ENCODE measurements at places on chromosomes 5 and 9.
A peak's percentile ranks its signal among the peaks of the same experiment; 100 is the strongest.

- peak; percentile 20 for DNase-seq
Observed at GRCh38 chr5:115309751-115310370, 13.4 kb upstream of the CCDC112 start.

GRCh38 chr9:94135222-94135621 lies 51.0 kb downstream of the PTPDC1 start:
- no peak for DNase-seq

DNA sequence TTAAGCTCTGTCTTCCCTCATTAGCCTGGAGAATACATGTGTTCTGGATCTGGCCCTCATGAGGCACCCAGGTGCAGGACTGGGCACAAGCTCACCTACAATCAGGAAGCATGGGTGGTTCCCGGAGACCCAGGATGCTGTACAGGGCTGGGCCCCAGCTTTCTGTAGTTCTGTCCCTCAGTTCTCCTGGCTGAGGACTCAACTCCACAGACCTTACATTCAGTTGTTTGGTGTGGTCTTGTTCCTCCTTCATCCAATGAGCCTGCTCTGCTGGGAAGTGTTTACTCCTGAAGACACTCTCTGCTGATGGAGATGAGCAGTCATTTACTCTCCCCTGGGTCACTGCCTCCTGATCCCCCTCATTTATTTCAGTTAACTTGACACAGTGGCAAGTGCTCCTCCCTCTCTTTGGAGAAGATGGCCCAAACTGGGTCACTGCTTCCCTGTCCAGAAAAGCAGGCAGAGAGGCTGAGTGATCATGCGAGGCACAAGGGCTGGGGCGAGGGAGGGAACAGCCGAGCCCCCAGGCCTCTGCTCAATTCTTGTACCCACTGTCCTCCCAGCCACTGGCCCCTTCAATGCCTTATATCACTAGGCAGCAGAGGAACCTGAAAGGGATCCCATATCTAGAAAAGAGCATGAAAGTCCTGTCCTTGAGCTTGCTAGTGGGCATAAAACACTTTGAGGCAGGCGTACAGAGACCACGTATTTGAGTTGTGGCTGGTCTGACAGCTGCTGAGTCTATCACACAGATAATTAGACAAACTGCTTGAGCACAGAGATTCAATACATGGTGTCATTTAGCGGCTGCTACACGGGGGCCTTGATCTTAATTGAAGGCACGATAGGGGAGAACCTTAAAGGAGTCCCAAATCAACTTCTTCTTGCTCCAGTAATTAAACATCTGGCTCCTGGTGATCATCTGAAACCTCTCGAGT lies 221.7 kb downstream of the FSTL4 start:
- no peak for DNase-seq

DNA sequence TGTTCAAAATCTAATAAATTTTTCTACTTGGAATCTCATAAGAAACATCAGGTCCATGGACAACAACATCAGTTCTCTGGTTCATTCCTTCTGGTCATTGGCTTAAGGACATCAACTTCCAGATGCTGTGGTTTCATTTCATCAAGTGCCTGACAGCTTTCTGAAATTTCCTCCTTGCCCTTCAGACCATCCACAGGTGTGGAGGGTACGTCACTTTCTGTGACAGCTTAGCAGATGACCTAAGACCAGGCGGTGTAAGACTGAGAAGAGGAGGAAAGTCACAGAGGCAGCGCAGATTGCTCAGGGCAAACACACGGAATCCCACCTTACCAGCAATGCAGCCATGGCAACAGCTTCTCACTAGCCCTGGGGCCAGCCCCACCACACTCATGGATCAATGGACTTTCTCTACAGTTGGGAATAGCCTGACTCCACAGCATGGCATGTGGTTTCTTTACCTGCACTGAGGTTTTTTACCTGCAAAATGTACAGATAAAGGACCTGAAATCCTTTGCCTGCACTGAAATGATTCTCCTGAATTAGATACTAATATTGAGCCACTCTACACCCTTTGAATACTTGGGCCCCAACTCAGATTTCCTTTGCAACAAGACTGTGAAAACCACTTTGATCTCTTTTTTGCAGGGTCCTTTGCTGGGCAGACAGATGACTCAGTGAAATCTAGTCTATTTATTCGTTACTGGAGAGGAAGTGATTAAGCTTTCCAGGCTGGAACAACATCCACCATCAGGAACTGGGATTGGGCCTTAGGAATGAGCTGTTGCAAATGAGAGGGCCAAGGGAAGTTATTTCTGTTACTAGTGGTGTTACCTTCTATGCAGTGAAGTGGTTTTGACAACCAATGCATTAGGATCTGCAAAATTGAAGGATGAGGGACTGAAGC lies 26.9 kb downstream of the TICAM2 start:
- peak; percentile 18 for DNase-seq

DNA sequence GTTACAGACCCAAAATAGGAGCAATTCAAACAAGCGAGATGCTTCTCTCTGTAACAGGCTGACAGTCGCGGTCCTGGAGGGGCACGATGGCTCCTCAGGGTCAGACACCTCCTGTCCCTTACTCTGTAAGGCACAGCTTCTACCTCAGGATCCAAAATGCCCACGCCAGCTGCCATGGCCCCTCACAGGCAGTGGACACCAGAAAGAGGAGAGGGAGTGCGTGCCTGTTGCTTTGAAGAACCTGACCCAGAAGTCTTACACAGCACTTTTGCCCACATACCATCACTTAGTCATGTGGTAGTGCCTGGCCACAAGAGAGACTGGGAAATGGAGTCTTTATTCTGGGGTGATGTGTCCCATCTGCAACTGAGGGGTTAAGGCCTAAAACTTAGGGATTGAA lies 11.6 kb upstream of the ABL1 start:
- DNase-seq = no peak

DNA sequence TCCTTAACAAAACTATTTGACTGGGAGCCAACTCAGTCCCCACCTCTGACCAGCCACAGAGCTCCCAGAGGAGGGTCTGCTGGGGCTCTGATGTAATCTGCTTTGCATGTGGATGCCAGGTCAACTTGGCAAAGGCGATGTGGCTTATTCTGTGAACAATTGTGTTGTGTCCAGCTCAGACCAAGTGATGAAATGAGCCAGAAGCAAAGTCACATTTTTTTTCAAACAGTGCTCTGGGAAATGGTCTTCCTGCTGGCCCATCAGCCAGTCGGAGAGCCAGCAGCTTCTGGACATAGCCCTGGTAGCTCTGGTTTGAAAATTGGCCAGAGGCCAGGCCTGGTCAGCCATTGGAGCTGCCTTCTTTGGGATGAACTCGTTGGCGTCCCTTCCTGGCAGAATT lies 86.5 kb downstream of the ANGPTL2 start:
- DNase-seq = no peak

GRCh38 chr9:90871327-90871935 lies 69.8 kb downstream of the SYK start:
- DNase-seq = no peak

DNA sequence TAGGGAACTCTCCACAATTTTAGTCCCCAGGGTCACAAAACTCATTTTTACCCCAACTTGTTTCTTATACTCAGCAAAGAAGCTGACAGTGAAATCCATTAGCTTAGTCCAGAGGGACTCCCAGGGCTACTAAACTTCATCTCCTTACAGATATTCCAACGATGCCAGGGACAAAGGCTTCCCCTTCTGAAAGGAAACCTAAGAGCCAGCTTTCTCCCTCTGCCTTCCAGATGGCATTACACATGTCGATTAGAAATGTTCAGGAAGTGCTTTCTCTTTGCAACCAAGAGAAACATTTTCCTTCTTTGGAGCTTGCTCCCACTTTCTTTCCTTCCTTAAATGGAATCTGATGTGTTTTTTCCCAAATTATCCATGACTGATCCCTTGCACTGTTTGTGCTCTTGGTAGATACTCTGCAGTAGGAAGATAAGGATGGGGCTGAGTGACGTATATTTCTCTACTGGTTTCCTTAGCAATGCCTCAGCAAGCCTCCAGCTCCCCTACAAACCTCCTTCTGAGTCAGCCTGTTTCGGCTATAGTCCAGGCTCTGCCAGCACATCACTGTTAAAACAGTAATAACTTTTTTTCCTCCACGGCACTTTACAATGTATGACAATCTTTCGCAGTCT lies 43.0 kb upstream of the HTR4 start:
- no peak for DNase-seq

- no peak for DNase-seq
Observed at GRCh38 chr5:32810804-32811203, 99.7 kb downstream of the NPR3 start.

GRCh38 chr9:127053057-127053821 lies 69.2 kb downstream of the ANGPTL2 start:
- no peak for DNase-seq

GRCh38 chr5:136655468-136655867 lies 290.1 kb upstream of the TRPC7 start:
- DNase-seq = no peak

GRCh38 chr9:99058964-99059921 lies 45.7 kb upstream of the TGFBR1 start:
- peak; percentile 62 for DNase-seq

DNA sequence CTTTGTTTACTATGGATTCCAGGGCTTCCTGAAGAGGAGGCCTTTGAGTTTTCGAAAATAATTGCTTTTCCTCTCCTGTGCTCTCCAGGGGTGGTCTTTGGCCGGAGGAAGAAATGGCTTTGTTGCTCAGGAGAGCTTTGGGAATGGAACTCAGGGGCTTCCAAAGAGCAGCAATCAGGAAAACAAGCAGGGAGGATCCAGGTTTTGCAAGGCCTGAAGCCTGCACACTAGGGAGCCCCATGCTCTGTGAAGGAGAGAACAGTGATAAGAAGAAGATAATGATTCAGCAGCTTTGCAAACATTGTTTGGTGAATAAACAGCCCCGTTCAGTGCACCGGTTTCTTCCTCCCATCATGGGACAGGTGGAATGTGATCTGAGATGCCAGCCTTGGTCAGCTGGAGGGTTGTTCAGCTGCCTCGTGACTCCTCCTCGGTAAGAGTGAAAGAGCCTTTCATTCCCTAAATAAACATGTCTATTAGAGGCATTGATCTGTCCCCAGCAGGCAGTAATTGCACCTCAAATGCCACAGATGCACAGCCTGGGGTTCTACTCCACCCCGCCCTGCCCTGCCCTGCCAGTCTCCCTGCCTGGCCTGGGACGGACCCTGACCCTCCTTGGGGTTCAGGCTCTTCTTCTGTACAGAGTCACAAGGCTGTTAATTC lies 11.5 kb upstream of the ALDH1B1 start:
- DNase-seq = no peak

GRCh38 chr9:133166392-133166791 lies 2.7 kb upstream of the GBGT1 start:
- no peak for DNase-seq

All from GM20000 (cell line).